ENCODE measurements at places on chromosomes 7 and 10.

GRCh38 chr7:117124591-117125220, 171.4 kb downstream of the ST7 start:
- peak; percentile 79 for DNase-seq

GRCh38 chr7:147411096-147411495, 1179.5 kb upstream of the C7orf33 start:
- no peak for DNase-seq

DNA sequence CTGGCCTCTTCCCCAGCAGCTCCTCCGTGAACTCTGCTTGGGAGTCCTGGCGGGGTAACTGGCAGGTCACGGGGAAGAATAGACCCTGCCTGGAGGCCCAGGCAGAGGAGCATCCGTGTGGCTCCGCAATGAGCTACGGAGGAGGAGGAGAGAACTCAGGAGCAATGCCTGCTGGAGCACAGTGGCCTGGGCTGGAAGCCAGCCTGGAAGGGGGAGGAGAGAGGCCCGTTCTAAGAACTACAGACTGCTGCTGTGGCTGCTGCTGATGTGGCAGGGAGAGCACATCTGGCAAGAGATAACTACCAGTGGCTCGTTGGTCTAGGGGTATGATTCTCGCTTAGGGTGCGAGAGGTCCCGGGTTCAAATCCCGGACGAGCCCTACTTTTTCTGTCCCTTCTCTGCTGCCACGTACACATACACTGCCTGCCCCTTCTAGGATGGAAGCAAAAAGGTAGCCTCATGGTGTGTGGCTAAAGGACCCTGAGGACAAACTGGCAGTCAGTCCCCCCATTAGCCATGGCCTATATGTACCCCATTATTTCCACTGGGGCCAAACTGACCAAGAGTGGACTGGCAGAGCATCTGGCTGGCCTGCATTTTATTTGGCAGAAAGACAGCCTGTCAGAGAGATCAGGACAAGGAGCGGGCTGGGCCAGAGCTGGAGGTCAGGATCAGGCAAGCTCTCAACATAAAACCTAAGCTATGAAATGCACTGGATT, 7.7 kb upstream of the OPN1SW start:
- peak; percentile 77 for DNase-seq

- DNase-seq: no peak
Measured at GRCh38 chr7:52735656-52736055, 299.8 kb upstream of the POM121L12 start.

DNA sequence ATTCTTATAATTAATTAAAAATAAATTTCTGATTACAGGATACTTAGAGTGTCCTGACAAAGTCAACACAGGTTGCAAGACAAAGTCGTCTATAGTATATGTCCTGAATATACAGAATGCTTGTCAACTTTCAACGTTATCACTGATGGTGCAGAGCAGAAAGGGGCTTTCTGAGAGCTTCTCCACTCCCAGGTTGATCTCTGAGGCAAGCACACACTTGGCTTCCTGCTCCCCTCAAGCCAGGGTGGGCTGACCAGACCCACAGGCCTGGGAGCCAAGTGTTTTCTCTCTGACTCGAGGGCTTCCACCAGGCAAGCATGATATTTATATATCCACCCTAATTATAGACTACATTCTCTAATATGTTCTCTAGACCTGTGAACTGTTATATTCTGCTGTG, 448.9 kb downstream of the SH2D4B start:
- no peak for DNase-seq

- DNase-seq: no peak
Measured at GRCh38 chr7:95556777-95557176, 39.5 kb downstream of the PDK4 start.

- DNase-seq: no peak
Measured at GRCh38 chr7:118110178-118110925, 73.6 kb upstream of the LSM8 start.

GRCh38 chr10:16518822-16519221, 2.9 kb downstream of the C1QL3 start:
- no peak for DNase-seq

GRCh38 chr10:1045415-1045814, 3.5 kb downstream of the IDI1 start:
- DNase-seq: no peak

- peak; percentile 24 for DNase-seq
Measured at GRCh38 chr10:62581351-62581750, 207.2 kb downstream of the ZNF365 start.

- DNase-seq: peak; percentile 51
Measured at GRCh38 chr10:46546591-46547540, 9.6 kb downstream of the GPRIN2 start.

- no peak for DNase-seq
Measured at GRCh38 chr7:20030915-20031362, 186.2 kb downstream of the MACC1 start.

DNA sequence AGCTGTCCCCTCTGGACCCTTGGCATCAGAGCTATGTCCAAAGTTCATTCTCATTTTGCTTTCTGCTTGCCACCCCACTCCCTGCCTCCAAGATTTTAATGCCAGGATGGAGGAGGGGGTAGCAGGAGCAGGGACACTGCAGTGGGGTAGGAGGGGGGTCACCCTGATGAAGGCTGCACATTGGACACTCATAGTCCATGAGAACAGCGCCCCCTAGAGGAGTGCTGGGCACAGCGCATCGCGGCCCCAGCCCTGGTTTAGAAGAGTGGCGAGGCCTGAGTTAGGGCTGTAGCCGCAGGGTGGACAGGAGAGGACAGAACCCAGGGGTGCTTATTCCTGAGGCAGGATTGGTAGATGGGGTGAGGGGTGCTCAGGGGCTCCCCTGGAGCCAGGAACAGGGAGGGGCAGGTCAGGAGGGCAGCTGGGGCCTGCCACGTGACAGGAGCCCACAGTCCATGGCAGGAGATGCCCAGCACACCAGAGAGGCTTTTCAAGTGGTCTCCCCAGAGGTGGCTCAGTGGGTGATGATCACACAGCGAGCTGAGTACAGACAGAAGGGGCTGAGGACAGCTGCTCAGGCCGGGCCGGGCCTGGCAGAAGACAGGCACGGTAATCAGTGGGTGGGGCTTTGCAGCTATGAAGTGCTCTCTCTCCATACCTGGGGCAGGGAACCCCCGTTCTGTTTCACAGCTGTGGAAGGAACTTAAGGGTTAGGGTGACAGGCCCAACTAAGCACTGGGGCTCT, 71.4 kb downstream of the NEURL1 start:
- peak; percentile 67 for DNase-seq

- no peak for DNase-seq
Measured at GRCh38 chr10:79295563-79295962, 51.7 kb upstream of the PPIF start.

DNA sequence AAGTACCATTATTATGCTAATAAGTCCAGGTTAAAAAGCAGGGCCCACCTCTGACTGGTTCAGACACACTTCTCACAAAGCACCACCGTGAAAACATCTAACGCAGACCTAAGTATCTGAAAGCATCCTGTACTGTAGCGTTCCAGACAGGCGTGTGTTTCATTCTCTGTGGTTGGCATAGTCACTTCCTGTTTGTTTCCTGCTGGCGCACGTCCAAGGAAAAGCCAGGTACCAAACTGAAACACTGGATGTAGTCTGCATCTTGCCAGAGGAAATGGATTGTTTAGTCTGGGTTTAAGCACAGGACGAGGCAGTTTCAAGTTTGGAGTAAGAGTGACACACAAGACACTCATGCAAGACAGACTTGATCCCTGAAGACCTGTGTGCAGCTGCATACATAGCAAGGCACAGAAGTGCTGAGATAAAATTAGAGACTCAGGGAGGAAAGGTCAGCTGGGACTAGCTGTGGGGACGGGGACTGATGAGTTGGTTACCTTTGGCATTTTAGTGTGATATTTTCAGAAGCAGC, 23.3 kb downstream of the BPGM start:
- DNase-seq: peak; percentile 68

GRCh38 chr7:151045262-151045661, 3.1 kb upstream of the ASIC3 start:
- peak; percentile 47 for DNase-seq

DNA sequence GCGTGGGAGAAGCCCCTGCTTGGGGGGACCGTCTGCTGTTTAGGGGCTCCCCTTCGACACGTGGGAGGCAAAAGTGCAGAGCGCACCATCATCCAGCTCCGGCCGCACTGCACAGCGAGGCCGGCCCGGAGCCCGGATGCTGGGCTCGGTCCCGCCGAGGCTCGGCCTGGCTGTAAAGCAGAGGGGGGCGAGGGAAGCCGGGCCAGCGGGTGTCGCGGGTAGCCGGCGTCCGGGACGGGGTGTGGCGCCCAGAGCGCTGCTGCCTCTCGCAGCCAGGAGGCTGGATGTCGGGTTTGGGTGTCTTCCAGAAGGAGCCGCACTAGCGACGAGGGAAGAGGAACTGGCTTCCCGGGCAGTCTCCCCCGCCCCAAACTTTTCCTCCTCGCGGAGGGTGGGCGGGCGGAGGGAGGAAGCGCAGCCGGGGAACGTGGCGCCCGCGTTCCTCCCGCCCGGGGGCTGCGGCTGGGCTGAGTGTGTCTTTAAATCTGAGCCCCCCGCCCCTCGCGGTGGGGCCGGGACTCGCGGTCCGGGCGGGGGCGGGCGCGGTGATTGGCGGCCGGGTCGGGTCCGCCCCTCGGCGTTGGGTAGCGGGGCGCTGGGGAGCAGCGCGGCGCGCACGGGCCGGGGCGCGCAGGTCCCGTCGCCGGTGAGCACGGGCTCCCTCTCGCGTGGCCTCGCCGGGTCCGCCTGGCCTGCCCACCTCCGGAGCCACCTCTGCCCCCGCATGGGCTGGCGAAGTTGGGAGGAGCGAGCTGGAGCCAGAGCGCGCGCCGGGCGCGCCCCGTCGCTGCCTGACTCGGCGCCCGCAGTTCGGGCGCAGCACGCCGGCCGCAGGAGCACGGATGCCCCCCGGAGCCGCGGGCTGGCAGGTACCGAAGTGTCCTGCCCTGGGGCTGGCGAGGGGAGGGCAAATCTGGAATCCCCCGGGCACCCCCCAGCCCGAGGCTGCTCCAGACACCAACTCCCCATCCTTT, at the start of gene PALD1:
PALD1 (plus strand) TSS at position 577 of the 974 bp plus-strand sequence. CDS start 47,185 bp downstream, outside the sequence.
- DNase-seq: peak; percentile 82

- no peak for DNase-seq
Measured at GRCh38 chr7:100675105-100675451, 1.5 kb downstream of the GNB2 start.
